ENCODE measurements at places on chromosomes 1 and 21. TPM values are rescaled to one million over a fixed set of nuclear protein-coding genes. Genes with fewer than 3 reads are reported as not detected.

The ST6GALNAC3 gene
- total RNA-seq, result 0.53 TPM

The GUCA2A gene
- not detected for total RNA-seq

The VAV3 gene
- total RNA-seq, result 1.9 TPM

The RPE65 gene
- not detected for total RNA-seq

The HHIPL2 gene
- 0.16 TPM for total RNA-seq

The CLCNKB gene
- not detected for total RNA-seq

The CNKSR1 gene
- 3.4 TPM for total RNA-seq

The FAM78B gene
- 1.2 TPM for total RNA-seq

The MROH7 gene
- total RNA-seq, result 0.16 TPM

The MIA3 gene
- total RNA-seq, result 40.6 TPM

The TFAP2E gene
- total RNA-seq, result 0.51 TPM
